Activated CD8-positive, alpha-beta memory T cell treated with anti-CD3 and anti-CD28 coated beads for 4 hours (primary cell): ENCODE measurements at places on chromosomes 1 and 21.
A peak's percentile ranks its signal among the peaks of the same experiment; 100 is the strongest.

GRCh38 chr1:182888736-182889531, 49.8 kb downstream of the DHX9 start:
- DNase-seq = no peak

DNA sequence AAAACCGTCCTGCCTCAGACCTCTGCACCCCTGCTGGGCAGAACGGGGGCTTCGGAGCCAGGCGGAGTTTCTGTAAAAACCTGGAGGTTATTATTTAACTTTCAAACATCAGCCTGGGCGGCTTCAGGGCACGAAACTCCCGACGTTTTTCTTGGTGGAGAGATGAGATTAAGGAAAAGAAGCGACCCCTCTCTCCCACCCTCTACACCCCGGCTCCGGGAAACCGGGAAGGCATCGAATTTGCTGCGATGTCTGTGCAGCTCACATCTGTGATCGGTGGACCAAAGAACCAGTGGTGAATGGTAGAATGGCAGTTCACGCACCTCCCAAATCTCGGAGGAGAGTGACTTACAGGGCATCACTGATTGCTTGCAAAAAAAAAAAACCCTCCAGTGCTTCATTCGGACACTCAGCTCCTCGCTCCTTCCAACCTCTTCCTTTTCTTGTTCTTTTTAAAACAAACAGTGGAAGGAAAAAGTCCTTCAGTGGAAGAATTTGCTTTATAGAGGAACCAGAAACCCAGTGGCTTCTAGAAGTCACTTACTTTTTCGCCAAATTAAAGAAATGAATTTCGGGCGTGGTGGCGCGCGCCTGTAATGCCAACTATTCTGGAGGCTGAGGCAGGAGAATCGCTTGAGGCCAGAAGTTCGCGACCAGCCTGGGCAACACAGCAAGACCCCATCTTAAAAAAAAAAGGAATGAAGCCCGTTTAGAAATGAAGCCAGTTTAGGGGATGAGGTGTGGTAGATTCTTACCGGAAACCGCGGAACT, 884 bp downstream of the PHACTR4 start:
- DNase-seq = no peak

- no peak for DNase-seq
Observed at GRCh38 chr1:182886985-182887384, 47.8 kb downstream of the DHX9 start.

DNA sequence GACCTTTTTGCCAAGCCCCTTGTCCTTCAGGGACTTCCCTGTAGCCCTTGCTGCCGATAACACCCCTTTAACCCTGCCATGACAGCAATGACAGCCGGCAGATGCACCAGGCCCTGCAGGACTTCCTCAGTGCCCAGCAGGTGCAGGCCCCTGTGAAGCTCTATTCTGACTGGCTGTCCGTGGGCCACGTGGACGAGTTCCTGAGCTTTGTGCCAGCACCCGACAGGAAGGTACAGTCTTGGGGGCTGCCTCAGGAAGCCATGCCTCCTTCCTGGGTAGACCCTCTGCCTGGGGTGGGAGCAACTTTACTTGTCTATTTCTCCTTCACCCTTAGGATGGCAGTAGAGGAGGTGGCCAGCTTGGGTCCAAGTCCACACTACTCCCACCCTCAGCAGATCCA, 16.1 kb upstream of the PADI6 start:
- DNase-seq = no peak

- no peak for DNase-seq
Observed at GRCh38 chr1:68143633-68144032, 88.7 kb downstream of the WLS start.

GRCh38 chr1:225851805-225852204, 30.4 kb downstream of the TMEM63A start:
- DNase-seq = no peak

DNA sequence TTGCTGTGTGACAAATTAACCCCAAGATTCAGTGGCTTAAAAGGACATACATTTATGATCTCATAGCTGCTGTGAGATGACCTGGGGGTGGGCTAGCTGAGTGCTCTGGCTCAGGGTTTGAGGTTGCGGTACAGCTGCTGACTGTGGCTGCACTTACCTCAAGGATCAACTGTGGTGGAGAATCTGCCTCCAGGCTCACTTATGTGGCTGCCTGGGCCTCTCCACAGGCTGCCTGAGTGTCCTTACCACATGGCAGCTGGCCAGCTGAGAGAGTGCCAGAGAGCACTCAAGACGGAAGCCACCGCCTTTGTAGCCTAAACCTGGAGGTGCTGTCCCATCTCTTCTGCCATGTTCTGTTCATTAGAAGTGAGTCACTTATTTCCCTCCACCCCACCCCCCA, 5.7 kb downstream of the LRRC71 start:
- no peak for DNase-seq

- DNase-seq = no peak
Observed at GRCh38 chr1:115701090-115701489, 59.3 kb downstream of the VANGL1 start.

DNA sequence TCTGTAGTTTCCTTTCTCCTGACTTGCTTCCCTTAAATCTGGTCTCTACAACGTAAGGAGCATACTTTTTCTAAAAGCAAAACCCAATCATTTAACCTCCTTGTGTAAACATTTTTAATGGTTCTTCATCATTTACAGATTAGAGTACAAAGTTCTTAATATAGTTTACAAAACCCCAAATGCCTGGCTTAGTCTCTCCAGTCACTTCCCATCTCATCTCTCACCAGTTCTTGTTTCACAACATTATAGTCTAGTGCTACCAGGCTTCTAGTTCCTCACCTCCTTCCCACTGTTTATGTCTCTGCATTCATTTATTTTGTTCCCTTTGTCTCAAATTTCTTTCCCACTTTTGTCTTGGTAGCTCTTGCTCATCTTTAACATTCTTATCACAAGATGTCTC, 168.4 kb downstream of the FASLG start:
- DNase-seq = no peak

DNA sequence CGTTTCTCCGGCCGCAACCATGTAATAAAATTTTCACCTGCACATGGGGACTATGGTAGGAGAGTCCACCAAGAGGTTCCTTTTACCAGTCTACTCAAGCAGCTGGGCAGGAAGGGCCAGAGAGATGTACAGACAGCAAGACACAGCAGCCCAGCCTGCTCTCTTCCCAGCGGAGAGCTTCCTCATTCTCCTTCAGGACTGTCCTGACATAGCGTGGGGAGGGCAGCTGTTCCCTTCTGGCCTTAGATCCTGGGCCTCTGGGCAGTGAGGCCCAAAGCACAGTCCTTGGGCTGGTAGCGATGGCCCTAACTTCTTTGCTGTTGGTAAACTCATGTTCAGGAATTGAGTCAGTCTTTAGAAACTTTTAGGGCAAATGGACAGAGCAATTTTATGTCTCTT, 89.1 kb downstream of the BCAR3 start:
- no peak for DNase-seq

DNA sequence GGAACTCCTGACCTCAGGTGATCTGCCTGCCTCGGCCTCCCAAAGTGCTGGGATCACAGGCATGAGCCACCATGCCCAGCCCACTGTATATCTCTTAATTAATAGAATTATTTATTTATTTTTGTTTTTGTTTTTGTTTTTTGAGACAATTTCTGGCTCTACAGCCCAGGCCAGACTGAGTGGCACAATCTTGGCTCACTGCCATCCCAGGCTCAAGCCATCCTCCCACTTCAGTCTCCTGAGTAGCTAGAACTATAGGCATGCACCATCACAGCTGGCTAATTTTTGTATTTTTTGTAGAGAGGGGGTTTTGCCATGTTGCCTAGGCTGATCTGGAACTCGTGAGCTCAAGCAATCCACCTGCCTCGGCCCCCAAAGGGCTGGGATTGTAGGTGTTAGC, 15.7 kb upstream of the WDTC1 start:
- no peak for DNase-seq

DNA sequence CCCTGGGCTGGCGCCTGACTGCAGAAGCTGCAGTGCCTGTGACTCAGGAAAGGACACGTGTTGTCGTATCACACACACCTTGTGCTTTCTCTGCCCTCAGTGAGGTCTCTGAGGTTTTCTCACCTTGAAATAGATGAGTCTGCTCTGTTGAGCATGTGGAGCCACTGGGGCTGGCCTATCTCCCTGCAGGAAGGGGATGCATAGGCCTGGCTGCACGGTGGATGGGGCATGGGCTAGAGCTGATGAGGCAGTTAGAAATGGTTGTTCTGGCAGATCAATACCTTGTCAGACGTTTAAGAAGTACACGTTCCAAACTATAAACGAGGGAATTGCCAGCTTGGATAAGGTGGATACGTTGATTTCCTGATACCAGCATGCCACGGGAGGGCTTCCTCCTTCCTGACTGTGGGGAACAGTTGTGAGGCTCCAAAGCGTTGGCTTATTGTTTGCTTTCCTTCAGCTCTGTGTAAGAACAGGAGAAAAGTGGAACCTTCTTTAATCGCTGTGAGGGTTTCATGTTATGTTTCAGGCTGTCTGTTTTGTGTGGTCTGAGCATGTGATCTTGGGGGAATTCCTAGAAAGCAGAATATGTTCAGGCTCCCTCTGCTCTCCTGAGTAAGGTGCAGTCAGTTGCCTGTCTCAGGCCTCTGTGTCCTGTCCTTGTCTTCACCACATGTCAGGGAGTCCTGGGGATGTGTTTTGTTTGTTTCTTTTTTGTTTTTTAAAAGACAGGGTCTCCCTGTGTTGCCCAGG, 44.8 kb downstream of the PCNT start:
- peak; percentile 21 for DNase-seq

- DNase-seq = no peak
Observed at GRCh38 chr1:17588048-17588871, 48.8 kb downstream of the ARHGEF10L start.

- no peak for DNase-seq
Observed at GRCh38 chr1:113675302-113675701, 84.0 kb downstream of the PHTF1 start.
